ENCODE measurements at places on chromosomes 7 and 10.

DNA sequence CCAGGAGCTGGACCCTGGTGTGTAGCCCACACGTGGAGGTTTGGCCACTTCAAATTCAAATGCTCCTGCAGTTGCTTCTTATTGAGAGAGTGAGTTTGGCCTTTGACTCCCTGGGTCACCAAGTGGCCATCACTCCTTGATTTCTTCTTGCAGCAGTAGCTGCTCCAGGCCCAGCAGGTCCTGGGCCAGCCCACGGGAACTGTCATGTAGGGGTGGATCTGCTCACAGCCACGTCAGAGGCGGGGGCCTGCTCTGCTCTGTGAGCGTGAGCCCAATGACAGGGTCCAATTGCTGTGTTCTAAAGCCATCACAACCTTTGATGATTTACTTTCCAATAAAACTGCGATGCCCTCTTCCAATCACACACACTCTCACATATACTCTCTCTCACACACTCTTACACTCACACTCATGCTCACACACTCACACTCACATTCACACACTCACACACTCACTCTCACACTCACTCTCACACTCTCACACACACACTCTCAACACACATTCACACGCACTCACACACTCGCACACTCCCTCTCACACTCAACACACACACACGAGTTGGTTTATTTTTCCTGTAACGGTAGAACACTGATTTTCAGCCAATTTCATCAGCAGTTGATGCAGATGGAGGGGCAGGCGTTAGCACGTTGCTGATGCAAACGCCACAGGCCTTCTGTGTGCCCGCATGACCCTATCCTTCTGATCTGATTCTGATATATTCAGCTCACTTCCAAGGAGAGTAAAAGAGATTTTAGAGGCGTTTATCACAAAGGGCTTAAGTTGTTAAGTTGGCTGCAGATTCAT, 210.7 kb upstream of the PPP2R2D start:
- no peak for DNase-seq

DNA sequence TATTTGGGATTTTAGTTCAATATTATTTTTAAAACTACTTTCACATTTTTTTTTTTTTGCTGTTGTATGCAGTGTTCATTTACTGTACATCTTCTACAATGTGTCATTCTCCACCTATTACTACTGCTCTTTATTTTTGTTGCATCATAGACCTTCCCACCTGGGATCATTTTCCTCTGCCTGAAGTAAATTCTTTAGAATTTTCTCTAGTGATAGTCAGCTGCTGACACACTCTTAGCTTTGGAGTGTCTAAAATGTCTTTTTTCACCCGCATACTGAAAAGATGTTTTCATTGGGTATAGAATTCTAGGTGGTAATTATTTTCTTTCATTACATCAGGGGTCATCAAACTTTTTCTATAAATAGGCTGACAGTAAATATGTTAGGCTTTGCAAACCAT, 30.5 kb downstream of the CFAP43 start:
- no peak for DNase-seq

DNA sequence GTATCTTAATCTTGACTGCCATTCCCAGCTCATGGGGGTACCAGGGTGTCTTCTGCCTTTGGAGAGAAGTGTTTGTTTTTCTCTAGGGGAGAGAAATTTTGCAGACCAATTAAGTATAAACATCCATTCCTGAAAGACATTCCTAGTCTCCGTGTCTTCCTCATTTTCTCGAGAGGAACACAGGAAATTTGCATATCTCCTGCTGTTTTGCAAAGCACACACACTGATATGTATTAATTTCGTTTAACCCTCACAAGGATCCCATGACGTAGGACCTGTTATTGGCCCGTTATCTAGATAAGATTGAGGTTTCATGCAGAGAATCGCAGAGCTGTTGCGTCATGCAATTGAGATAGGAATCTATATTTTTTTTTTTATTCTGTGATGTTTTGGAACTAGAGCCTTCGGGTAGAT, 944 bp downstream of the RHBDD2 start:
- no peak for DNase-seq

- no peak for DNase-seq
These were observed 605.8 kb downstream of the PTPRN2 start for GRCh38 chr7:157981778-157982177.

DNA sequence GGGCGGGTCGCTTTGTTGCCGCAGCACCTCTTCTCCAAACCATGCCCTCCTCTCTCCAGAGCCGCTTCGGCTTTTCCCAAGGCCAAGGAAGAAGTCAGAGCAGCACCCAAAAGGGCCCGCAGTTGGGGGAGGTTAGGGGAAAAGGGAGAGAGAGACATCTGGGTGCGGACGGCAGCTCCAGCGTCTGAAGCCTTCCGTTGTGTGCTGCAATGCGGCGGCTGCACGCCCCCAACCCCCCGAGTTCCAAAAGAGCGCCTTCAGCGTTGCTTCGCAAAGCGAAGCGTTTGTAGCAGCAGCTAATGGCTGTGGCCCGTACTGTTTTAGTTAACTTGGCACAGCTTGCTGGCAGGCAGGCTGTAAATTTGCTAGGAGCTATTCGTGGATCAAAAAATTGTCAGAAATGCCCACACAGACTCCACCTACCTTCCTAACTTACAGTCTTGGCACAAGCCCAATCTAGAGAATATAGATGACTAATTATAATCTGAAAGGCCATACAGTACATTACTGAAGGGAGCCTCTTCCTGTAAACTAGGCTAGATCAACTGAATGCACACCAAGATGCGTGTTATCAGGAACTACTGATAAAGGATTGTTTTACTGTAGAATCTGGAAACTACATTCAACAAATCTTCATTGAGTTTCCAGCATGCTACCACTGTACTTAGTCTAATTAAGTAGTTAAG, 1.1 kb upstream of the KBTBD2 start:
- peak; percentile 42 for DNase-seq

DNA sequence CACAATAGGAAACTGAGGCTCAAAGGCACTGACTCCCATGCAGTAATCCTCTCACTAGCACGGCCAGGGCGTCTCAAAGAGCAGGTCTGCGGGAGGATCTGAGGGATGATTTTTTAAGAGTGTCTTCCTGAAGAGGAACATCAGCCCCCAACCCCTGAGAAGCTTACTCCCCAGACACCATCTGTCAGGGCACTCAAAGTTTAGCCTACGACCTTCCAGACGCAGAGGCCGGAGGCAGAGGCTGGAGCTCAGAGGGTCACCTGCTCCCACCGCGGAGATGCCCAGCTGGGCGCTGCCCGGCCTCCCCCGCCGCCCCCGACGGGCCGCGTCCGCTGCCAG, 1.7 kb downstream of the ZNF777 start:
- DNase-seq, result no peak

DNA sequence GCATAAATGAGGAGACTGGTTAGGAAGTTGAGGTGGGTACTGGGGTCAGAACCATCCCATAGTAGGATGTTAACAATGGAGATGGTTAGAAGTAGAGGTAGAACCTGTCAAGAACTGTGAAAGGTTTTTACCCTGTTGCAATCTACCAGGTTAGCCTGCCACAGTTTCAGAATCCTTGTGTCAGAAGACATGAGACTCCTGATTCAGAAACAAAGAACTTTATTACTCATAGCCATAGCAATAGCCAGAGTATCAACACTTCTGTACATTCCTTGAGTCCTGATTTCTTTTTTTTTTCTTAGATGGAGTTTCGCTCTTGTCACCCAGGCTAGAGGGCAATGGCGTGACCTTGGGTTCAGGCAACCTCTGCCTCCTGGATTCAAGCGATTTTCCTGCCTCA, 200.9 kb downstream of the GRM3 start:
- DNase-seq, result no peak

- peak; percentile 12 for DNase-seq
These were observed 11.8 kb upstream of the CAMK2G start for GRCh38 chr10:73886085-73886529.

- DNase-seq, result no peak
These were observed 321.3 kb downstream of the BICC1 start for GRCh38 chr10:58833771-58834561.

DNA sequence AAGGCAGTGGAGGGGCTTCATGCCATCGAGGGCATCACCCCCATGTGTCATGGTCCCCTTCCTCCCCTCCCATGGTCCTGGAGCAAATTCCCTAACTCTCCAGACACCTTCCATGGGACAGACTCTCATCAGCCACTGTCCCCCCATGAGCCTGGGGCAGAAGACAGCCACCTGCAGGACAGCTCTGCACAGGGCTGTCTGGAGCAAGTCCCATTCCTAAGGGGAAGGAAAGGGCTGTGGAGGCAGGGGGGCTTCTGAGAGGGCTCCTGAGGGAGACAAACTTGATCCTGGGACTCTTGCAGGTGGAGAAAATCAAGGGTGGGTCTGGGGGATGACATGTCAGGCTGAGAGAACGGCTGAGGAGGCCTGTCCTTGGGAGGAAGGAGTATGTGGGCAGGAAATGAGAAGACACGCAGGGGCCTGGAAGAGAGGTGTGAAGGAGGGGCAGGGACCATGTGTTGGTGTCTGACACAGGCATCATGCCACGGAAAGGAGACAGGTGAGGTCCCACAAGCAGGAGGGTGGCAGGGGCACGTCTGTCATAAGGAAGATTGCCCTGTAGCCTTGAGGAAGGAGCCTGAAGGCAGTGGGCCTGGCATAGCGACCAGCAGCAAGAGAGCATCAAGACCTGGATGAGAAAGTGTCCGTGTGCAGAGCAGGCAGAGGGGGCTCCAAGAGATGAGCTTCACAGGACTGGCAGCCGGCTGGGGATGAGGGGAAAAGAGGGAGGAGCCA, 14.4 kb upstream of the GDF10 start:
- DNase-seq, result no peak

GRCh38 chr7:140616328-140616727, 24.3 kb downstream of the DENND2A start:
- no peak for DNase-seq

- DNase-seq, result no peak
These were observed 361.7 kb downstream of the GPAM start for GRCh38 chr10:111821871-111822270.

DNA sequence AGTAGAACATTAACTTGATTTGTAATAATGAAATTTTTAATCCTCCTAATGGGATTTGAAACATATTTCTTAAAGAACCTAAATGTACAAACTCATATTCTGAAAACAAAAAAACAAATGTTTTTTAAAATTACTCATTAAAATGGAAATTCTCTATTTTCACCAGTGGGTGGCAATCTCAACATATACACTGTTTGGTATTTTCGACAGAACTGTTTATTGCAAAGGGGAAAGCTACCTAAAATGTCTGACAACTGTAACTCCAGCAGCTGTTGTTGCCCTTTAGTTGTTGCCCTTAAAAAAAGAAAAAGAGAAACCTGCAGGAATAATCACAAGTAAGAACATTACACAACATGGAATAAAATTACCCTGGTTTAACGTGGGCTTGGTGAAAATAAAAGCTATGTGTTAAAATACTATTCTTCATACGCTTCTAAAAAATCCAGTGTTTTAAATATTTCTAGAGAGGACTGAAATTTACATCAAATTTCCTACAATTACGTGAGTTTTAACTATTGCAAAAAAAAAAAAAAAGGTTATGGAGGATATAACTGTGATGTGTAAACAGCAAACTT, 54.5 kb downstream of the COL1A2 start:
- DNase-seq, result no peak

GRCh38 chr7:25994433-25994994, 157.5 kb upstream of the NFE2L3 start:
- no peak for DNase-seq

DNA sequence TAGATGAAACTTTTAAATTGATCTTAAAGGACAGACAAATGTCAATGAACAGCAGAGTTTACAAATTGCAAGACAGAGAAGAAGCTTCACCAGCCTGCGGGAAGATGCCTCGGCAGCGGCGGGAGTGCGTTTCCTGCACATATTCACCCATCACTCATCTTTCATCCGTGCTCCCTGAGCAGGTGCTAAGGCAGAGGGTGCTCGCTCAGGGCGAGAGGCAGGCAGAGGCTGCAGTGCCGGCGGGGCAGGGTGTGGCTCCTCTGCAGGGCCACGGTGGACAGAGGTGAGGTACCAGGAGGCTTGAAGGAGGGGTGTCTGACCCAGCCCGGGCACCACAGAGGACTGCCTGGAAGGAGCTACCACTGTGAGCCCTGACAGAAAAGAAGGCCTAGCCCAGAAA, 155.2 kb upstream of the PPP2R2D start:
- no peak for DNase-seq

All from activated naive CD4-positive, alpha-beta T cell (primary cell).